ENCODE measurements at places on chromosomes 6 and 20.

DNA sequence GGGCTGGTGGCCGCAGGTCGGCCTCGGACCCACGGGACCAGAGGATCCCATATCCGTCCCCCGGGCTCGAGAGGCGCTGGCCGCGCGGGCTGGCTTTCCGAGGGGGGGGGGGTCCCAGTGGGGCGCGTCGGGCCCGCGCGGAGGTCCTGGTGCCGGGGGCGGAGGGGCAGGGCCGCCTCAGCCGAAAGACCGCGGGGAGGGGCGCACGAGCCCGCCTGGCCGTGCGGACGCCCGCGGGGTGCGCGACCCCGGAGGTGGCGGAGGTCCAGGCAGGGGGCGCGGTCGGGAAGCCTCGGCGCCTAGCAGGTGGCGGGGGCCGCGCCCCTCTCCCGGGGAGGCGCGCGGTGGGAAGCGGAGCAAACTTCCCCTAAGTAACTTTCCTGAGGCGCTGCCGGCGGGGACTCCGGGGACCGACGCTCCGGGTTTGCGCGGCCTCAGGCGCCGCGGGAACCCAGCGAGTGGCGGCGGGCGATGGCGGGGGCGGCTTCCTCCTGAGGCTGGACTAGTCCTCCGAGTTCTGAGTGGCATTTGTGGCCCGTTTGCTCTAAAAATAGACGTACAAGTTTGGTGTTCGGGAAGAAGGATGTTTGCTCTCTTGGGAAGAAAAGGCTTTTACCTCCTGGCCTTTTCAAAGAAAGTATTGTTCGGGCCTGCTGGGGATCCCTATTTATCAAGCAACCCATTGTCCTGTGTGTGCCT is 26.5 kb upstream of the BTBD3 start:
- peak; percentile 31 for DNase-seq

- no peak for DNase-seq
These were observed 32.4 kb upstream of the RPP40 start for GRCh38 chr6:5036269-5036668.

DNA sequence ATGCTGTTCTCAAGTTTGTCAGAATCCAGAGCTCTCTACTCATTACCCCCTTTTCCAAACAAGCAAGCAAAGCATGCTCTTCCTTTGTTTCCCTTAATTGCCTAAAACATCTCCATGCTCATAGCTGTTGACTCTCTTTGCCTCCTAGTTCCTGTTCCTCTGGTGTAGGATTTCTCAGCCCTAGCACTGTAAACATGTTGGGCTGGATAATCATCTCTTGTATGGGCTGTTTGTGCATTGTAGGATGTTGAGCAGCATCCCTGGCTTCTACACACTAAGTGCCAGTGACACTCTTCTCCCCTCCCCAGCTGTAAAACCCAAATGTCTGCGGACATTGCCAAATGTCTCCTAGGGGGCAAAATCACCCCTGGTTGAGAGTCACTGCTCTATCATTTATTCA is 14.0 kb downstream of the PPARD start:
- DNase-seq = no peak

GRCh38 chr6:69581581-69581980 is 215.2 kb downstream of the LMBRD1 start:
- DNase-seq = no peak

GRCh38 chr6:43695967-43696291 is 8.3 kb upstream of the MRPS18A start:
- DNase-seq = no peak

DNA sequence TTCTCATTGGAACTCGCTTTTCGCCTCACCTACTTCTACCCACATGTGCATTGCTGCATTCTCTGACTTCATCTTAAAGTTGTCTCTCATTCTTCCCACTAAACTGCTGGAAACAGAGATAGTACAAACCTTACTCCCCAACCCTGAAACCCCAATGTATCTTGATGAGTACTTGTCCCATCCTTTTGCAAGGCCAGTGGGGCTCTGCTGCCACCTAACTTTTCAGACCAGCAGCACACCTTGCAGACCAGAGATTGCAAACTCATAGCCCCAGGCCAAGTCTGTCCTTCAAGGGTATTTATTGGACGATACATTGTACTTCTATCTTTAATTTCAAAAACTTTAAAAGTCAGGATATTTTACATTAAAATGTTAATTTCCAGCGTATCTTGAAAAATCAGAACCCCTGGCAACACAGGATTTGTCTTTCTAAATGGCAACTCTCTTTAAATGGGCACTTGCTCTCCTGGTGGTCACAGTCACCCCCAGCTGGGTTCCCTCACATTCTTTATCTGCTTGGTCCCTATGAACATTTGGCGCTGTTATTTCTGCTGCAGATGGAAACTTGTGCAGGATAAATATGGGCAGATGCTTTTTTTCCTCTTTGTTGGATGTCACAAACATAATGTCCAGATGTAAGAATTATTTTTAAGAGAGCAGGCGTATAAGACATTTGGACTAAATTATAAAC is 83.9 kb downstream of the SOD2 start:
- DNase-seq = peak; percentile 0

DNA sequence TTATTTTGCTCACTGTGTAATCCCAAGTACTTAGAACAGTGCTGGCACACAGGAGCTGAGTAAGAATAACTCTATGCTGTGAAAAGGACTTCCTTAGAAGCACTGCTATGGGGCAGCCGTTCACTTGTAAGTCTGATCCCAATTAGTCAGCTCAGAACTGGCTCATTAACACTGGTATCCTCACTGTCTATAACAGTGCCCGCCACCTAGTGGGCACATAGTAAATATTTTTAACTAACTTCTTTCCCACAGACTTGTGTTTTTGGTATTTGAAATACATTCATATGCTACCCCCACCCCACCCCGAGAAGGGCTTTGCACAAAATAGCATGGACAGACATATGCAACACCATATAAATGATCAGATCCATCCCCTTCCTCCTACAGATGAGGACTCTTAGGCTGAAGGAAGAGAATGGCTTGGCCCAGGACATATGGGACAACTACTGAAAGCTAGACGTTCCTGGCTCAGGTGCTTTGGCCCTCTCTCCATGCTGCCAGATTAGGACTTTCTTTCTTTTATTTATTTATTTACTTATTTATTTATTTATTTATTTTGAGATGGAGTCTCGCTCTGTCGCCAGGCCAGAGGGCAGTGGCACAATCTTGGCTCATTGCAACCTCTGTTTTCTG is 47.1 kb downstream of the DST start:
- peak; percentile 14 for DNase-seq

DNA sequence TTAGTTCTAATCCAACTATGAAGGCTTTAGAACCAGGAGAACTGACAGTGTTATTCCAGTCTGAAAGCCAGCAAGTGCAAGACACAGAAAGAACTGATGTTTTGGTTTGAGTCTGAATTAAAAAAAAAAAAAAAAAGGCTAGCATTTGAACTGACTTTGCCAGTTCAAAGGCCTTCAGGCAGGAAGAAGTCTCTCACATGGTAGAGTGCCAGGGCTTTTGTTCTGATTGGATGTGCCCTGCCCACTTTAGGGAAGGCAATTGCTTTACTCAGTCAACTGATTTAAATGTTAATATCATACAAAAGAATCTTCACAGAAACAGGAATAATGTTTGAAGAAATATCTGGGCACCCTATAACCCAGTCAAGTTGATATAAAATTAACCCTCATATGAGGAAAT is 212.2 kb downstream of the HIVEP2 start:
- DNase-seq = no peak

DNA sequence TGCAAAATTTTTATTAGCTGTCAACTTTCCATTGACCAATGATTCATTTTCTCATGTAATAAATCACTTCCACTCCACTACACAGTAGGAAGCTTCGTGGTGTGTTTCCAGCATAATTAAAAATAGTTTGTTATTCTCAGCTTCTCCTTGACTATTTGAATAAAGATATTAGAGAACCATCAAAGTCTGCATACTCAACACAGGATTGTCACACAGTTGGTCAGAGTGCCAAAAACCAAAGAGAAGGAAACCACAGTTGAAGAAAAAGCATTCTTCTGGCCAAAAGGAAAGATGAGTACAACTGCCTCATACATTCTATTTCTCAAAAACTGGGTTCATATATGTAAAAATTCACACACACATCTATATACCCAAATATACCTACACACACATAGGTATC is 455.1 kb upstream of the HSF2 start:
- DNase-seq = no peak

DNA sequence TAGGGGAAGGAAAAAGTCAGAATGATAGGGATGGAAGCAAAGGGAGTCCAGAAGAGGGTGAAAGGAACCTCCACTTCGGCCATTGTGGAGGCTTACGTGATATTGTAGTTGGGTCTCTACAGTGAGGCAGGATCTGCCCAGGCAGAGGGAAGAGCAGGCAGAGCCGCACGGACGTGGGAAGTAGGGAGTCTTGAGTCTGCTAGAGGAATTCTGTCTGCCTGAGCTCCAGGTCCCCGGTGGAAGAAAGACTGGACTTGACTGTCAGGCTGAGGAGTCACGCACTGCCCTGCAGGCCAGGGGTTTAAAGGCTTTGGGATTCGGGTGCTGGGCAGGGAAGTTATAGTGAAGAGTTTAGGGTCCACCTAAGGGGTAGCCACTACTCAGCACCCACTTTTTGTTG is 16.4 kb downstream of the TGM6 start:
- DNase-seq = no peak

- no peak for DNase-seq
These were observed 148.4 kb upstream of the RIMS1 start for GRCh38 chr6:71737953-71738352.

DNA sequence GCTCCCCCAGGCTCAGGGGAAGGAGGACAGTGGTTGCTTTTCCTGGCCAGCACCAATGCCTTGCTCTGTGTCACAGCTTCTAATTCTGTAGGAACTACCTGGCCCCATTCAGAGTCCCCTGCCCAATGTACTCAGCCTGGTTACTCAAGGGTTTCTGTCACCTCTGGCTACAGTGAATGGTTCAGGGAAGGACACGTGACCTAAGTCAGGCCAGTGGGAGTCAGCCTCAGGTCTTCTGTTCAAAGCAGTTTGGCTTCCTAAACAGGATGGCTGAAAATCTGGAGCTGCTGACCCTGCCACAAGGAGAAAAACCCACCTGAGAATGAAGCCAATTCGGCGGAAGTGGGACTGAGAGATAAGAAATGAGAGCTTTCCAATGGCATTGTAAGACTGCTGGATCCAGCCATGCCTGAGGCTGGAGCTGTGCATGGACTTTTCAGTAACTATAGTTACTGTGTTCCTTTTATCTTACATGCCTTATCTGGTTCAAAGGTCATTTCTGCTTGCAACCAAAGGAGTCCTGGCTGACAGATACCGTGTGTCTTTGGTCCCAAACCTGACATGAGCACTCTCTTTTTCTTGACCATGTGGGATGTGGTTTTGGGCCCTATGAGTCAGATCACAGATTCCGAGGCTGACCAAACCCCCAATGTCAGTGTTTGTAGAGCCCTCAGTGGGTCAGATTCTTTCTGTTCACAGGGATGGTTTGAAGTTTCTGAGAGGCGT is 104.3 kb downstream of the SULF2 start:
- no peak for DNase-seq

DNA sequence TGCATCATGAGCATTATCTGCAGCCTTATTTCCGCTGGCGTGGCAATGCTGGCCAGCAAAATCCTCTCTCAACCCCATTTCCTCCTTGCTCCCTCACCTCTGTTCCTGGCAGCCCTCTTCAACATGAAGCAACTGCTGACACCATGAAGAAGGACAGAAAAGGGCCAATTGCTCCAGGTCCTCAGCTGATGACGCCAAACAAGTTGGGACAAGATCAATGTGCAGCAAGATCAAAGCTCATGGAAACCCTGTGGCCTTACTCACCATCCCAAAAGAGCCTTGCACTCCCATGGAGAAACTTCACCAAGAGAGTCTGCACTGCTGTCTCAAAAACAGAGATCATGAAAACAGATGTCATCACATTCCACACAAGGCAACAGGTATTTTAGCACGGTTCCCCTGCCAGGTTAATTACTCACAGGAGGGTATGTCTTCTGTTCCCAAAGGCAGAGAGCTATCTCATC is 7.4 kb downstream of the GFOD1 start:
- DNase-seq = no peak

DNA sequence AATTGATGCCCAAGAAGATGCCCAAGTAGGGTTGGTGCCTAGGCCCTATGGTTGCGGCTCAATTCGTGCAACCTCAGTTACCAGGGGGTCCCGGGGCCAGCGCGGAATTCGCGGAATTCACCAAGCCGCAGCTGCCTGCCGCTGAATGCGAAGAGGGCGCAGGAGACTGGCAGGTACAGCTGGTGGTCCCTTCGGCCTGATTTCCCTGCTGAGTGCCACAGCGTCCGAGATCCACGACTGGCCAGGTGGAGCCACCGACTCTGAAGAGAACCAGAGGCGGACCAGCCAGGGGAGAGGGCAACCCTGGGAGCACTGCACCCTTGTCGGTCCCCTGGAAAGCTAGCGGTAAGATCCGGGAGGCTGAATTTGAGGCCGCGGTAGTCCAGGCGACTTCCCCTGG is 6.8 kb upstream of the TFAP2D start:
- no peak for DNase-seq

DNA sequence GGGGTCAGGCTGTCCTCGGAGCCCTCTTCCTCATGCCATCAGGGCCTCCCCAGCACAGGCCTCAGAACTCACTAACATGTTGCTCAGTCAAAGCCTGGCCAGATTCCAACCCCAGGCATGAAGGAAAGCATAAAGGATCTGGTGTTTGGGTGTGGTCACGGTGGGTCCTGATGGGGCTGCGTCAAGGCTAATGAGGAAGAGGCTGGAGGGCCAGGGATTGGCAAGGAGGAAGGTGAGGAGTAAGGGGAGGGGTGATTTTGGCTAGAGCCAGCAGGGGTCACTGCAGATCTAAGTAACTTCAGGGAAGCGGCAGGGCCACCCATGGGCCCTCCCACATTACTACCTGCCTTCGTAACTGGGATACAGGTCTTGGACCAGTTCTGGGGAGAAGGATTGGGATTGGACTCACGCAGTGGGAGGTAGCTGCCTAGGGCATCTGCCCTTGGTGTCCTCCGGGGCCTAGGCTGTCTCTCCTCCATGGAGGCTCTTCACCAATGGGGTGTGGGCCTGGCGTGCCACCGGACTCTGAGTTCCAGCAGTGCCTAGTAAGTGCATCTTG is 36.2 kb upstream of the MRPS18A start:
- DNase-seq = peak; percentile 95

DNA sequence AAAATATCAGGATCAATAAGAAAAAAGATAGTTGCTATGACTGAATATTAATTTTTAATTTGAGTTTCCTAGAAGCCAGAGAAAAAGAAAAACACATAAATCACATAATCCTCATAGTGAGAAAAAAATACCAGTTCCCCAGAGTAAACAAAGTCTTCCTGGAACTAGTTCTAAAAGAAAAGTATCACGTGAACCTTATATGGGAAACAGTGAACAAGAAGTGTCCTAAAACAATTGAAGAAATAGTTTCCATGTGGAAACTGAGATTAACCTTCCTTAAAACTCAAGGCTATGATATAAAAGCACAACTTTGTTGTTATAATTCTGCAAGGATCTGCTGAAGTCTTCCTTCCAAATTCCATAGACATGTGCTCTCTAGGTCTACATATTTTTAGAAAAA is 50.6 kb downstream of the RCAN2 start:
- no peak for DNase-seq

Data from CMK (cell line).